ENCODE measurements at places on chromosomes 6 and 20. TPM values are rescaled to one million over a fixed set of nuclear protein-coding genes. Genes with fewer than 3 reads are reported as not detected.
A peak's percentile ranks its signal among the peaks of the same experiment; 100 is the strongest.

The SLC13A3 gene
- total RNA-seq = 7.7 TPM

The ARFGEF2 gene
- 29.4 TPM for total RNA-seq

The BEND6 gene
- 0.86 TPM for total RNA-seq

The TRIM40 gene
- not detected for total RNA-seq

- peaks cover 7% of the 10 kb centered on the region for H3K27me3 ChIP-seq
- no peak overlapping the region for H3K4me3 ChIP-seq
- H3K36me3 ChIP-seq = no peaks in the 10 kb centered on the region
- no peak overlapping the region for H3K27ac ChIP-seq
Measured at GRCh38 chr6:151330130-151330696, 61.1 kb downstream of the ZBTB2 start.

DNA sequence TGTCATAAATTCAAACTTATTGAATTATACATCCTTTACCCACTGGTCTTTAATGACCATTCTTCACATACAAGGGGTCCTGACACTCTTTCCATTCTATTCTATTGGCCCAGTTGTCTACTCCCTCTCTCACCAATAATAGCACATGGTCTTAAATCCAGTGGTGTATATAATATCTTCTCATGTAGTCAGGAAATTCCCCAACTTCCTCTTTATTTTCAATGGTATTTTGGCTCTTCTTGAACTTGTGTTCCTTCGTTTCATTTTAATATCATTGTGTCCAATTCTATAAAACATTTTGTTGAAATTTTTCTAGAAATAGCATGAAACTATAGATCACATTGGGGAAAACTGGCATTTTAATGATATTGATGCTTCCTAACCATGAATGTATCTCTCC is 36.8 kb downstream of the PSMB9 start:
- DNase-seq = no peak
- peaks cover 5% of the 10 kb centered on the region for H3K4me1 ChIP-seq
- no peak overlapping the region for H3K27ac ChIP-seq
- no peaks in the 10 kb centered on the region for H3K36me3 ChIP-seq
- H3K27me3 ChIP-seq = no peaks in the 10 kb centered on the region

The TRIM31 gene
- not detected for total RNA-seq

The FAM83B gene
- total RNA-seq = 13.9 TPM

The KIF6 gene
- total RNA-seq = 0.26 TPM

GRCh38 chr6:13700232-13700631 is 11.4 kb downstream of the RANBP9 start:
- H3K4me3 ChIP-seq = no peak overlapping the region
- H3K36me3 ChIP-seq = peaks cover 22% of the 10 kb centered on the region
- no peaks in the 10 kb centered on the region for H3K27me3 ChIP-seq
- no peaks in the 10 kb centered on the region for H3K4me1 ChIP-seq
- no peak for DNase-seq

GRCh38 chr20:18414140-18414539 is 52.7 kb downstream of the DZANK1 start:
- no peak for DNase-seq
- no peaks in the 10 kb centered on the region for H3K27me3 ChIP-seq
- no peaks in the 10 kb centered on the region for H3K4me1 ChIP-seq
- no peak overlapping the region for H3K27ac ChIP-seq
- H3K4me3 ChIP-seq = no peak overlapping the region

DNA sequence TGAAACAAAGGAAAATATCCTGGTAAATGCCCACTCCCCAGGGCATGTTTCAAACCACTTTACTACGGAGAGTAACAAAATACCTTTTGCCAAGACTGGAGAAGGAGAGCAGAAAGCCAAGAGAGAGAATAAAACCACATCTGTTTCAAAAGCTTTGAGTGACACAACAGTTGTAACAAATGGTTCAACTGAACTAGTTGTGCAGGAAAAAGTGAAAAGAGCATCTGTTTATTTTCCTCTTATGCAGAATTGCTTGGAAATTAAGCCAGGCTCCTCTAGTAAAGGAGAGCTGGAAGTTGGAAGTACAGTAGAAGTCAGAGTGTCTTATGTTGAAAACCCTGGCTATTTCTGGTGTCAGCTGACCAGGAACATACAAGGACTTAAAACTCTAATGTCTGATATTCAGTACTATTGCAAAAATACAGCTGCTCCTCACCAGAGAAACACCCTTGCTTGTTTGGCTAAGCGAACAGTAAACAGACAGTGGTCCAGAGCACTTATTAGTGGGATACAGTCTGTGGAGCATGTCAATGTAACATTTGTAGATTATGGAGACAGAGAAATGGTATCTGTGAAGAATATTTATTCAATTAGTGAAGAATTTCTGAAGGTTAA is 2.6 kb downstream of the TDRD6 start:
- H3K4me1 ChIP-seq = no peaks in the 10 kb centered on the region
- H3K27ac ChIP-seq = no peak overlapping the region
- no peak for DNase-seq
- H3K36me3 ChIP-seq = no peaks in the 10 kb centered on the region
- no peaks in the 10 kb centered on the region for H3K27me3 ChIP-seq

GRCh38 chr6:52285177-52286068 is 881 bp upstream of the MCM3 start:
- H3K27ac ChIP-seq = no peak overlapping the region
- peaks cover 25% of the 10 kb centered on the region for H3K36me3 ChIP-seq
- no peaks in the 10 kb centered on the region for H3K4me1 ChIP-seq
- no peak for DNase-seq

- H3K27ac ChIP-seq = no peak overlapping the region
- DNase-seq = no peak
- H3K4me3 ChIP-seq = no peak overlapping the region
- H3K36me3 ChIP-seq = no peaks in the 10 kb centered on the region
Measured at GRCh38 chr6:82976179-82976578, 89.5 kb downstream of the UBE3D start.

- DNase-seq = no peak
- H3K27ac ChIP-seq = no peak overlapping the region
- no peaks in the 10 kb centered on the region for H3K27me3 ChIP-seq
- no peaks in the 10 kb centered on the region for H3K4me1 ChIP-seq
- H3K36me3 ChIP-seq = no peaks in the 10 kb centered on the region
Measured at GRCh38 chr20:53636540-53637097, 43.0 kb upstream of the ZNF217 start.

The TAAR6 gene
- not detected for total RNA-seq

GRCh38 chr20:48165401-48165685 is 380.1 kb upstream of the SULF2 start:
- H3K4me3 ChIP-seq = no peak overlapping the region
- DNase-seq = no peak
- H3K27me3 ChIP-seq = no peaks in the 10 kb centered on the region
- H3K36me3 ChIP-seq = no peaks in the 10 kb centered on the region
- H3K27ac ChIP-seq = no peak overlapping the region

The SERPINB1 gene
- total RNA-seq = 43.8 TPM

GRCh38 chr6:32047084-32047478 is 8.9 kb downstream of the CYP21A2 start:
- H3K4me3 ChIP-seq = no peak overlapping the region
- no peaks in the 10 kb centered on the region for H3K36me3 ChIP-seq
- DNase-seq = peak; percentile 68
- no peaks in the 10 kb centered on the region for H3K27me3 ChIP-seq
- H3K27ac ChIP-seq = peak overlapping the region; percentile 38

The CLIC1 gene
- 380 TPM for total RNA-seq

GRCh38 chr6:147507162-147508041 is 1.1 kb upstream of the SAMD5 start:
- no peaks in the 10 kb centered on the region for H3K4me1 ChIP-seq
- H3K36me3 ChIP-seq = no peaks in the 10 kb centered on the region
- DNase-seq = peak; percentile 74
- peaks cover 28% of the 10 kb centered on the region for H3K27me3 ChIP-seq

DNA sequence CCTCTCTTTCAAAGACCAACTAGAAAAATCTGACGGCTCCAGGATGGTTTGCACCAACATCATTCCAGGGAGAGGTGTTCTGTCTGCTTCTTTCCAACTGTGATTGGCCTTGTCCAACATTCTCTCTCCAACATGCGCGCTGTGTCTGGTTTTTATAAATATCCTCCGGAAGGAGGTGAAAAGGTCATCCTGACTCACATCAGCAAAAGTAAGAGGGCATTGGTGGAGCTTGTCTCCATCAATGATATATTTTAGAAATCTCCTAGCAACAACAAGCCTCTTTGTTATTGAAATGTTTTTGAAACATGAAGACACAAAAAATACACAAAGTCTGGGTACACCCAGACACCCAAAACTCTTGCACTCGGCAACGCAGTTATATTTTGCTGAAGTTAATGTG is 475.3 kb upstream of the JARID2 start:
- no peak for DNase-seq
- no peaks in the 10 kb centered on the region for H3K27me3 ChIP-seq
- peak overlapping the region; percentile 72 for H3K27ac ChIP-seq
- H3K4me3 ChIP-seq = no peak overlapping the region

- H3K36me3 ChIP-seq = no peaks in the 10 kb centered on the region
- H3K27me3 ChIP-seq = no peaks in the 10 kb centered on the region
- DNase-seq = no peak
- no peaks in the 10 kb centered on the region for H3K4me1 ChIP-seq
- H3K4me3 ChIP-seq = no peak overlapping the region
Measured at GRCh38 chr6:170200458-170200891, 90.4 kb downstream of the DLL1 start.

The RIOK1 gene
- total RNA-seq = 21.0 TPM

DNA sequence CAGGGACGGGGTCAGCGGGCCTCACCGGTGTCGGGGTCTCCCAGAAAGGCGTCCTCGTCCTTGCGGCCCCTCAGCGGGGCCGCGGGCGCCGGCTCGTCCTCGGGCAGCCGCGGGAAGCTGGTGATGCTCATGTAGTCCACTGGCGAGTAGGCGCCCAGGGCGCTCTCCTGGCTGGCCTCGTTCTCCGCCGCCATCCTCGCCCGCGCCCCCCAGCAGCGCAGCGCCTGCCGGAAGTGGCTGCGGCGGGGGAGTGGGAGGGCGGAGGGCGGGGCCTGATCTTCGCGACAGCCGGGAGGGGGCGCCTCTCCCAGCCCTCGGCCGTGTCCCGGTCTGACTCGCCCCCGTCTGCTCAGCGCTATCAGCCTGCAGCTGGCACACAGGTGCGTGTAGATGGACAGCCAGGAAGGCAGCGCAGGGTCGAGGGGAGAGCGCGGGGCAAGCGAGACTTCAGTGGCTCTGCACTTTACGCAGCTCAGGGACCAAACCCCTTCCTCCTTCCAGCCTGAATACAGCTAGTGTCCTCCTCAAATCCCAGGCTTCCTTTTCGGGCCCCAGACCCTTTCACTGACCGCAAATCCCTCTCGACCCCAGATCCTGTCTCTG is at the start of gene GGT7:
GGT7 (minus strand) TSS at position 235 of the 603 bp plus-strand sequence; CDS start at position 194, 41 bp downstream.
- no peaks in the 10 kb centered on the region for H3K4me1 ChIP-seq
- peaks cover 17% of the 10 kb centered on the region for H3K27me3 ChIP-seq
- peaks cover 5% of the 10 kb centered on the region for H3K36me3 ChIP-seq
- no peak within 1 kb of the TSS for H3K27ac ChIP-seq

The C4B gene
- 3.5 TPM for total RNA-seq

The FOXC1 gene
- total RNA-seq = 10.1 TPM

DNA sequence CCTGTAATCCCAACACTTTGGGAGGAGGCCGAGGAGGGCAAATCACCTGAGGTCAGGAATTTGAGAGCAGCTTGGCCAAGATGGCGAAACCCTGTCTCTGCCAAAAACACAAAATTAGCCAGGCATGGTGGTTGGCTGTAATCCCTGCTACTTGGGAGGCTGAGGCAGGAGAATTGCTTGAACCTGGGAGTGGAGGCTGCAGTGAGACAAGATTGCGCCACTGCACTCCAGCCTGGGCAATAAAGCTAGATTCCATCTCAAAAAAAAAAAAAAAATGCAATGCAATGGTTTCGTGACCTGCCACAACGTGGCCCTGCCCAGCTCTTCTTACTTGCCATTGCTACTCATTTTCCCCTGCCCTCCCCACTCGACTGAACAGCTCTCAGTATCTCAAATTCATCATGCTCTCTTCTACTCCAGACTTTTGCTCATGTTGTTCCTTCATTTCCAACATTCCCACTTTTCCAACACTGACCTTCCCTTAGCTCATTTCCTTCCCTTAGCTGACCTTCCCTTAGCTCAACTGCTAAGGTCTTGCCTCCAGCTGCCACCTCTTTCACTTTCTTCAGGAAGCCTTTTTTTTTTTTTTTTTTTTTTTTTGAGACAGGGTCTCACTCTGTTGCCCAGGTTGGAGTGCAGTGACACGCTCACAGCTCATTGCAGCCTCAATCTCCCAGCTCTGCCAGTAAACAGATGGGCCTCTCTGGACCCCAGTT is 2.1 kb upstream of the MTHFD1L start:
- no peak overlapping the region for H3K27ac ChIP-seq
- H3K4me3 ChIP-seq = no peak overlapping the region
- H3K4me1 ChIP-seq = no peaks in the 10 kb centered on the region
- H3K36me3 ChIP-seq = no peaks in the 10 kb centered on the region
- no peaks in the 10 kb centered on the region for H3K27me3 ChIP-seq

- H3K27me3 ChIP-seq = peaks cover 20% of the 10 kb centered on the region
- no peaks in the 10 kb centered on the region for H3K4me1 ChIP-seq
- DNase-seq = no peak
- peaks cover 4% of the 10 kb centered on the region for H3K36me3 ChIP-seq
Measured at GRCh38 chr6:30264743-30265142, 51.5 kb upstream of the TRIM26 start.

DNA sequence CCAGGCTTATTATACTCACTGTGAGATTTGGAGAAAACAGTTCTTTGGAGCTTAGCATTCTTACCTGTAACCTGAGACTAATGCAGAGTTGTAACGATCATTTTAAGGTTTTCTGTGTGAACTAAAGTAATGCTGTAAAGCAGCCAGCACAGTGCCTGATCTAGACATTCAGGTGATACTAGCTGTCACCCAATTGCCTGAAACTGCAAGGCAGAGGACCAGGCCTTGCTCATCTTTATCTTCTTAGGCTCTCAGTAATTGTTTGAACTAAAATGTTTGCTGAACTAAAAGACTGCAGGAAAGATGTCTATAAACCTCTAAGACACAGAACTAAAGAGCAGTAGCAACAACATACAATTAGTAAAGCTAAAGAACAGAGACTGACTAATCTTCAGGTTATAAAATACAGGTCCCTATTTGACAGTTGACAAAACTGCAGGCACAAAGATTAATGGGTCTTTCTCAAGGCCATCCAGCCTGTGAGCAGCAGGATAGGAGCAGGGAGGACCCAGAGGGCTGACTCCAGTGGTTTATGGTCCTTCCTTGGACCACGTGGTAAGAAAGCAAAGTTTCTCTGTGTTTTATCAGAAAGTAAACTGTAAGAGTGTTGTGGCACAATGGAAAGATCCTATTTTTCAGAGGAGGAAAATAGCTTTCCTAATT is 31.4 kb downstream of the SMLR1 start:
- no peak overlapping the region for H3K4me3 ChIP-seq
- peaks cover 7% of the 10 kb centered on the region for H3K4me1 ChIP-seq
- H3K27ac ChIP-seq = no peak overlapping the region
- H3K36me3 ChIP-seq = peaks cover 29% of the 10 kb centered on the region
- DNase-seq = no peak

- H3K27ac ChIP-seq = no peak overlapping the region
- H3K4me1 ChIP-seq = no peaks in the 10 kb centered on the region
- H3K4me3 ChIP-seq = no peak overlapping the region
- no peak for DNase-seq
- peaks cover 50% of the 10 kb centered on the region for H3K27me3 ChIP-seq
- no peaks in the 10 kb centered on the region for H3K36me3 ChIP-seq
Measured at GRCh38 chr6:36657942-36658544, 20.5 kb upstream of the CDKN1A start.

- no peaks in the 10 kb centered on the region for H3K27me3 ChIP-seq
- peaks cover 45% of the 10 kb centered on the region for H3K4me1 ChIP-seq
- peaks cover 39% of the 10 kb centered on the region for H3K36me3 ChIP-seq
- DNase-seq = peak; percentile 88
- H3K27ac ChIP-seq = no peak overlapping the region
Measured at GRCh38 chr6:143747347-143747842, 69.6 kb downstream of the PHACTR2 start.

All from endodermal cell (in vitro differentiated cells).